D341Med (cell line): ENCODE measurements at places on chromosomes 2 and 18.

DNA sequence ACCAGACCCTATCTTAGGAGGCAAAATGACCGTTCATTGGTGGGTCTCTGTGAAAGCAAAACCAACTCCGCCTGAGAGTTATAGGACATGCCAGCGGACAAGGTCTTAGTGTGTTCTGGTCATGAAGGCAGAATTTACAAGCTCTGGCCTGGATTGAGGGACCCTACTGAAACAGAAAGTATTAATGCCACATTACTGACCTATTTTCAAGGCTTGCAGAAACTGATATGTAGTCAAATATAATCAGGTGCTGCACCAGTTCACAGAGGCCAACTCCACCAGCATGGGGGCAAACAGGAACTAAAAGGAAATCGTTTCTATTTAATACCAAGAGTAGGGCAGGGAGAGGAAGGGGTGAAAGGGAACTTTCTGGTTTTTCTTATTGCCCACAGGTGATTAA is 19.7 kb downstream of the TYMS start:
- DNase-seq, result no peak

GRCh38 chr18:57854726-57855125 is 51.6 kb upstream of the ATP8B1 start:
- DNase-seq, result no peak

GRCh38 chr2:13682540-13683272 is 949.8 kb upstream of the LRATD1 start:
- DNase-seq, result no peak

GRCh38 chr2:140359056-140359771 is 1579.0 kb upstream of the NXPH2 start:
- DNase-seq, result no peak

DNA sequence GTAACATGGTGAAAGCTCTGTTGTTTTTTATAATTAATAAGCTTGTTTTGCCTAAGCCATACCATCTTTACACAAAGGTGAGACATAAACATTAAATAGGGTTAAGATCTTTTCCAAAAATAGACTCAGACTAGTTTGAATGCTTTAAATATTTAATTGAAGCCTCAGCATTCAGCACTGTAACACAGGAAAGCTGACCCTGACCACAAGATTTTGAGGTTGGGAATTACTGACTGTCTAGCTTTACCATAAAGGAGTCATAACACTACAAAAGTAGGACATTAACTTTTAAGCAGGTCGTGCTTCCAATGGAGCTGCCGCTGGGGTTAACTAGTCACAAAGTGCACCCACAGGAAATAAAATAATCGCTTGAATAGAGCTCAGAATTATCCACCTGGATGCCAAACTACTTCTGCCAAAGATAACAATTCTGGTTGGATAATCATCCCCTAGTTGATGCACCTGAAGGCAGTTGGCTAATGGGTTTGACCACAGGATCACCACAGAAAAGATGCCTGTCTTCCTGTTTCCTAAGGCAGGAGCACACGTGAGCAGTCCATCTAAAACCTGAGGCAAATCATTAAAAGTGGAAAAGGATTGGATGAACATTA is 106.2 kb downstream of the COBLL1 start:
- DNase-seq, result no peak

- no peak for DNase-seq
Observed at GRCh38 chr18:72895548-72895947, 27.8 kb upstream of the NETO1 start.

DNA sequence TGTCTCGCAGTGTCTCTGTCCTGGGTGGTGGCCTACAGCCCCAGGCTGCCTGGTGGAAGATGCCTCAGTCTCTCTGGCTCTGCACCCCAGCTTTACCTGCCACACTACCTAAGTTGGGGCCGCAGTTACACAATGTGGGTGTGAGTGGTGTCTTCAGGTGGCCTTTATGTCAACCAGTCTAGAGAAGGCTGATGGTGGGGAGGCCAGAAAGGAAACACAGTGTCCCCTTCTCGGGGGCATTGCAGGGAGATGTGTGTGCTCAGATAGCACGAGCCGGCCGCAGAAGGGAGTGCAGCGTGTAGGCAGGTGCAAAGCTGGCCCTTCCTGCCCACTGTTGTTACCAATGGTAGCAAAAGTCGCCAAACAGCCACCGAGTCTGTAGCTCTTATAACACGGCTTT is 216.1 kb downstream of the SH3RF3 start:
- no peak for DNase-seq

DNA sequence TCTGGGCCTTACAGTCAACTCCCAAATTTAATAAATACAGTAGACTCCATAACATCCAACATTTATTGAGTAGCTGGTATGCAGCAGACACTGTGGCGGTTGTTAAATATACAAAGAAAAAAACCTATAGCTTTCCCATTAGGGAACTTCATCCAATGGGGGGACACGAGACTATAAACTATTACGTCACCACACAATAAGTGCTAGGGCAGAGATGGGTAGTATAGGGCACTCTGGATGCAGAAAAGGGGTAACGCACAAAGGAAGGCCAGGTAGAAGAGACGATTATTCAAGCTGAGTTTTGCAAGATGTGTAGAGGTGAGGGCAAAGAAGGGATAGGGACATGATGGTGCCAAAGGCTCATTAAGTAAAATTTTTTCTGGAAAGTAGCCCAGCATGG is 10.8 kb downstream of the CHN1 start:
- no peak for DNase-seq

- DNase-seq, result no peak
Observed at GRCh38 chr2:102782187-102782586, 20.4 kb downstream of the TMEM182 start.

GRCh38 chr2:128727914-128728313 is 409.2 kb upstream of the HS6ST1 start:
- no peak for DNase-seq

GRCh38 chr2:106114166-106114565 is 79.9 kb downstream of the UXS1 start:
- no peak for DNase-seq

DNA sequence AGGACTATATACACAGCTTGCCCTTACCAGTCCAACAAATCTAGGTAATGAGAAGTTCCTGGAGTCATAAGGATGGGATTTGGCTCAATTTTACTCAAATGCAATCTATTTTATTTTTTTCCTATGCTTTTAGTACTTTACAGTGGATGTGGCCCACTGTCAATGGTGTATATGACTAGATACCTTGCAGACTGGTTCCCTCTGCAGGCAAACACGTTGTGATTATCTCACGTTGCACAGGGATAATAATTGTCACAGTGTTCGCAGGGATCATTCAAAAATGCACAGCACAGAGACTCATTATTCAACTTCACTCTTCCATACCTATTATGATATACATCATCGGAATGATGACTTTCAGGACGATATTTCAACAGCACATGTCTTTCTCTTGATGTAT is 359.7 kb downstream of the MBD2 start:
- DNase-seq, result no peak

- DNase-seq, result no peak
Observed at GRCh38 chr2:33467413-33467812, 9.0 kb upstream of the RASGRP3 start.

GRCh38 chr18:37778417-37779165 is 213.0 kb upstream of the CELF4 start:
- DNase-seq, result peak; percentile 94

- DNase-seq, result no peak
Observed at GRCh38 chr2:105881286-105882136, 136.8 kb downstream of the NCK2 start.

GRCh38 chr18:55627007-55627406 is 39.0 kb upstream of the TCF4 start:
- DNase-seq, result no peak

- no peak for DNase-seq
Observed at GRCh38 chr2:98172150-98172765, 85.3 kb downstream of the VWA3B start.

GRCh38 chr2:38037757-38038621 is 38.0 kb downstream of the CYP1B1 start:
- DNase-seq, result no peak

DNA sequence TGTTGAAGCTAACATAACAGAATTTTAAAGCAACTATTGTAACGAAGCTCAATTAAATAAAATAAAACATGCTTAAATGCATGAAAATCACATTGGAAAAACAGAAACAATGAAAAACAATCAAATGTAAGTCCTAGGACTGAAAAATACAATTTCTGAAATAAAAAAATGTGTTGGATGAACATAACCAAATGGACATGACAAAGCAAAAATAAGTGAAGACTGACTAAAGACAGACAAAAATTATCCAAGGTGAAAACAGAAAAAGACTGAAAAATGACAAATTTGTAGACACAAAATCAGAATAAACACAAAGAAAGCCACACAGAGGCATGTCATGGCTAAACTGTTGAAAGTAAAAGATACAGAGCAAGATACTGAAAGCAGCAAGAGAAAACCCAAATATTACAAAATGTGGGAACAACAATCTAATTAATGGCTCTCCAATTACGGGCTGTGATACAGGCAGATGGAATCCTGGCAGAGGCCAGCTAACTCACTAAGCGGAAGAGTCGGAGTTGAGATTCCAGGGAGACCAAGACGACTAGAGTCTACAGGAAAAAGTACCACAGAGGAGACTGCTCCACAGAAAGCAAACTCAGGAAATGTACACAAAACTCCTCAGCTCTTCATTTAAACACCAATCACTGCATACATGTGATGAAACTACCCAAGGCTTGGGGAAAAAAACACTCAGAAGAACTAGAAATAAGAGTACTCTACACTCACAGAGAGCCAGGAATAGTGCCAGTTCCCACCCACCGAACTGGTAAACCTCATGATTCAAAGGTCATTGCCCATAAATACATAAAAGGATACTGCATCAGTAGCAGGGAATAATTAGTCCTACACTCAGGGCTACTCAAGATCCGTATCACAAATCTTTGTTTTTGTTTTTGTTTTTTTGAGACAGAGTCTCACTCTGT is 83.6 kb downstream of the ATAD2B start:
- DNase-seq, result no peak

DNA sequence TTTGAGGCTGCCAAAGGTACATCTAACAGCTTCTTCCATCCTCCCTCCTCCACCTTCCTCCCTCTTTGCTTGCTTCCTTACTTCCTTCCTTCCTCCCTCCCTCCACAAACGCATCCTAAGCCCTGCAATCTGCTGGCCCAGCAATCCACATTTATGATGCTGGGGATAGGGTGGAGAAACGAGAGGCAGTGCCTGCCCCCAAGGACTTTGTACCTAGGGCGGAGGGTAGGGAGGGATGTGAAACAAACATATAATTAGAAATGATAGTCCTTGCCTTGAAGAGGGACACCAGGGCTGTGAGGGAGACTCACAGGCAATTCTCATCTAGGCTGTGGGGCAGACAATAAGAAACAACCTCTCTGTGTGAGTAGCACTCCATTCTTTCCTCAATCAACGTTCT is 188.3 kb downstream of the ANKRD30B start:
- DNase-seq, result no peak

DNA sequence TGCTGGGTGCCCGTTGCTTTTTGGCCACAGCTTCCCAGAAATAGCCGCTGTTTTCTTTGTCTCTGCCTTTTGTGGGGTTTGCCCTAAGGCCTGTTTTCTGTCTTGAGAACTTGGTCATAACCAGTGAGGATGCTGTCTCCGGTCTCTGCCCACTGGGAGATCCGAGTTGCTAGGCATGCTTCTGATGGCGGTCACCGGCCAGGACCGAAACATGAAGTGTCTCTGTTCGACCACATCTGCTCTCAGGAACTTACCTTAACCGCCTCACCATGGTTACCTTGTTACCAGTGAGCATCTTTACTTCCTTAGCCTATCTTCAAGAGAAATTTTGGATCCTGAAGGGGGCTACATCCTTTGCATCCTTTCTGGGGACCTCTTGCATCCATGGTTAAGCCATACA is 91.9 kb downstream of the RTP5 start:
- no peak for DNase-seq

DNA sequence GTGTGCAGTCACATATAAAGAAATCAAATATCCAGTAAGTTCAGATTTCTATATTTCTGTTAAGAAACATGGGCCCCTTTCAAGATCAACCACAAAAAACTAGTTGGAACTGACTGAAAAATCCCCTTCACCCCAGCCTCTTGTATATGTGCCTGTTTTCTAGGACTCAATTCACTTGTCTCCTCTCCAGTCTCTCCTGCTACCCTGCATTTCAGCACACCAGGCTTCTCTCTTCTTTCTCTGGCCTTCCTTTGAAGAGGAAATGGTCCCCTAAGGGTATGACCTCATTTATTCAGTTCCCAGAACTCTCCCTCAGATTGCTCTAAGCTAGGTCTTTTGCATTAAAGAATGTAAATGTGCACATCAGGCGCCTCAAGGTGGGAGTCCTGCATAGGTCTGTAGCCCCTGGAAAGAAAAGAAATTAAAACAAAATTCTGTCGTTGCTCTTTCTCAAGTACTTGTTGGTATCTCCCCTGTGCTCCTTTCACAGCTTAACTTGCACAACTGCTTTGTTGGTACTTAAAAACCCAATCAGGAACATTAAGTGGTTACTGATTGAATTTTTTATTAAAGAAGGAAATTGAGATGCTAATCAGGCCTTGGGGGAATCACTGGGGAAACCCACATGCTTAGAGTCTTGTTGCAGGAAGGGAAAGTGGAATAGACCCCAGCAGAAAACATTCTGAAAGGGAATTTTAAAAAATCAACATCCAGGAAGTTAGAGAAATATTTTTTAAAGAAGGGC is 278.4 kb downstream of the AGPS start:
- DNase-seq, result no peak

DNA sequence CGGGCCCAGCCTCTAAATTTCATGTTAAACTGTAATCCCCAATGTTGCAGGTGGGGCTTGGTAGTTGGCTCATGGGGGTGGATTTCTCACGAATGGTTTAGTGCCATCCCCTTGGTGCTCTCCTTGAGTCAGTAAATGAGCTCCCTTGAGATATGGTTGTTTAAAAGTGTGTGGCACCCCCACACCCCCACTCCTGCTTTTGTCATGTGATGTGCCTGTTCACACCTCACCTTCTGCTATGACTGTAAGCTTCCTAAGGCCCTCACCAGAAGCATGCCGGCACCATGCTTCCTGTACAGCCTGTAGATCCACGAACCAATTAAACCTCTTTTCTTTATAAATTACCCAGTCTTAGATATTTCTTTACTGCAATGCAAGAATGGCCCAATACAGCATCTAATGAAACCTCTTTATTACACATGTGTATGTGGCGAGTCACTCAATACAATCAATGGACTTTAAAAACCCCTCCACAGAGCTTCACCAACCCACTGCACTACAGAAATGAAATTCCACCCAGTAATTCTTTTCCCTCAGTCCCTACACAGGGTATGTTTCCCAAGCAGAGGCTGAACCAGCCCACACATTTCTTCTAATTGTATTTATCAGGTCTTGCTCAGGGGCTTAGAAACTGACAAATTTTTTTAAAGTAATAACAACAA is 47.3 kb downstream of the WDFY1 start:
- DNase-seq, result no peak

- no peak for DNase-seq
Observed at GRCh38 chr2:25334482-25334881, 7.2 kb downstream of the DNMT3A start.

DNA sequence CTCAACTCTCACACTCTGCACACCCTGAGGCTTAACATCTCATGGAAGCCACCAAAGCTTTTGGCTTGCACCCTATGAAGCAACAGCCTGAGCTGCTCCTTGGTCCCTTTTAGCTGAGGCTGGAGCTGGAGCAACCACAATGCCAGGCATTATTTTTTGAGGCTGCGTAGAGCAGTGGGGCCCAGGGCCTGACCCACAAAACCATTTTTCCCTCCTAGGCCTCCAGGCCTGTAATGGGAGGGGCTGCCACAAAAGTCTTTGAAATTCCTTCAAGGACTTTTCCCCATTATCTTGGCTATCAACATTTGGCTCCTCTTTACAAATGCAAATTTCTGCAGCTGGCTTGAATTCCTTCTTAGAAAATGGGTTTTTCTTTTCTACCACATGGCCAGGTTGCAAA is 39.8 kb downstream of the CTNNA2 start:
- no peak for DNase-seq
